Hepatic stellate cell (primary cell): ENCODE measurements at places on chromosomes 6 and 20.

GRCh38 chr20:39909447-39909846 lies 779.6 kb downstream of the MAFB start:
- DNase-seq, result no peak

GRCh38 chr6:12911427-12911826 lies 194.9 kb downstream of the PHACTR1 start:
- no peak for DNase-seq

DNA sequence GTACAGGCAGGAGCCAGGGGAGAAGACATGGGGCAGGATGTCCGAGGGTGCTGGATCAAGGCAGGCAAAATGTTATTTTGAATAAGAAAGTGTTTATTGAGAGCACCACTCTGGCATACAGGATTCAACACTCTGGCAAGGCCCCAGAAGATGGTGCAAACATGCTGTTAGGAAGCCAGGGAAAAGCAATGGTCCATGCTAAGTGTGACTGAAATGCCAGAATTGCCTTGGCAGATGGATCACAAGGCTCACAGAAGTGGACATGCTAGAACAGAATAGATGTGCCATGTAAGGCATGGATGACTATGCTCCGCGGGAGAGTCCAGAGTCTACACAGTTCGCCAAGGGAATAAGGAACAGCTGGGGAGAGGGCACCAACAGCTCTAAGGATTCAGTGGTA lies 54.6 kb downstream of the QRSL1 start:
- DNase-seq, result no peak

DNA sequence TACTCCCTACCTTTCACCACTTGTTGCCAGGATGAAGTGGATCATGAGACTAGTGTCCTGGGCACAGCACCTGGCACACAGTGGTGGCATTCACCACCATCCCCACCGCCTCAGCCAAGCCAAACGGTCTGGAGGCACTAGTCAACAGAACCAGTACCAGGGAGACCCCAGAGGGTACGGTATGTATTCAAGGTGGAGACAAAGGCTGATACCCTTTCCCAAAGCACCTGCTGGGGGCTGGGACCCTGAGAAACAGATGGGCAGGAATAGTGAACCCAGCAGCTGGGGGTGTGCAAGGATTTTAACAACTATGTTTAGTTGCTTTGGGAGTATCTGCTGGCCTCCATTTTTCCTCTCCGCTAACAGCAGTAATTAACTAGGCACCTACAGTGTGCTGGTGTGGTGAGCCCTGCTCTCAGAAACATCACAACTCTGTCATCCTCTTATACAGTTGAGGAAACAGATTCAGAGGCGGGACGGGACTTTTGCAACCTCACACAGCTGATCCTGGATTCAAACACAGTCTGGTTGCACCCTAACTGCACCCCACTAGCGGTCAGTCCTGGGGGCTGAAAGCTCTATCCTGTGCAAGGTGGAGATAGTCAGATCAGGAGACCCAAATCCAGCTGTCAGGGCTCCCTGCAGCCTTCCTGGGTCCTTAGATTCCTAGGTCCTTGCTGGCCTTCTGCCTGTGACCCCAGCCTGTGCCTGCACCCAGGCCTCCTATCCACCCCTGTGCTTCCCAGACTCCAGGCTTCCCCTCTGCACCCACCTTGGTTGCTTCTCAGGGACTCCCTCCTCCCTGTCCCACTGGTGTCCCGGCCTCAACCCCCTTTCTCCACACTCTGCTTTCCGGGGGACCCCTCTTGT lies 1.2 kb downstream of the SNTA1 start:
- DNase-seq, result no peak

DNA sequence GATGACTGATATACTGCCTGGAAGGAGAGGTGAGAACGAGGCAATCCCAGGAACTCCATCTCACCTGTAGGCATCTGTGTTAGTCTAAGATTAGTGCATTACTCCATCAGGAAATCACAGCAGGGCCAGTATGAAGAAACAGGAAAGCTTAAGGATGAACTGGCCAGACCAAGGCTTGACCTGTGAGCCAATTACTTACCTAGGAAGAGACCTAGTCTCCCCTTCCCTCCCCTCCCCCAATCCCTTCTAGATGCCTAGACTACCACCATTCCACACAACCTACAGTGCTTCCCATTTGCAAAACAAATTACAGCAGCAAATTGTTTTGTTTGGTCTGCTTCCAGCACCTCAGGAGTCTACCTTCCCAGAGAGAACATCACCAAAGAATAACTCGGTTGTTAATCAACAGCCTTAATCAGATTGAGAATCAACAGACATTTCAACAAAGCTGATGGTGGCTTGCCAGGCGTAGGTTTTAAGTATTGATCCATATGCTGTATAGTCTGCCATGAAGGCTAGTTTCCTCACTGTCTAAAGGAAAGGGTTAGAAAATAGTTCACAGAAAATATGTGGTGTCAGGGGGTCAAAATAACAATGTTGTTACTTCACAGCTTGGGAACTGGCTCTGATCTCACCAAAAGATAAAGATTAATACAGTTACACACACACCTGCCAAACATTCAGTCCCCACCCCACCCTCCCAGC lies 10.1 kb downstream of the PKHD1 start:
- DNase-seq, result no peak

DNA sequence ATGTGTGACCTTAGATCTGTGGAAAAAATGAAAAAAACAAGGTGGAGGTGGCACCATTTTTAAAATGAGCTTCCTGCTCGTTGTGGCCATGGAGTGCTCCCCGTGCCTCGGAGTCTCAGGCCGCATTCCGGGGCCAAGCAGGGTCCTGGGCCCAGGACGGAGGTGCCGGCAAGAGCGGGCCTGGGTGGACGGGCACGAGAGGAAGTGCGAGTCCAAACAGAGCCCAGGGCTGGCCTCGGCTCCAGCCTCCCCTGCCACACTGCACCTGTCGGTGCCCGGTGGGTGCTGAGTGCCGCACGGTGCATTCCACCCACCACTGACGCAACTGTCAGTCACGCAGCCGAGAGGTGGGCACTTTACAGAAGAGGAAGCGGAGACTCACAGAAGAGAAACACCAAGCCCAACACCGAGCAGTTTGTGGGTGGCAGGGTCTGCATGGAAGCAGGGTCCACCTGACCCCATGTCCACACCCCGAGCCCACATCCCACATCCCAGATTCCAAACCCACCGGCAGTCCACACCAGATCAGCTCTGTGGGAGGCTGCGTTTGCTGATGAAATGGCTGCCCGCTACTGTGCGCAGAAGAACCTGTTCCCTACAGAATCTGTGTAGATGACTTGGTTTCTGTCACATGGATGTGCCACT lies 97.7 kb downstream of the PSMB1 start:
- no peak for DNase-seq

DNA sequence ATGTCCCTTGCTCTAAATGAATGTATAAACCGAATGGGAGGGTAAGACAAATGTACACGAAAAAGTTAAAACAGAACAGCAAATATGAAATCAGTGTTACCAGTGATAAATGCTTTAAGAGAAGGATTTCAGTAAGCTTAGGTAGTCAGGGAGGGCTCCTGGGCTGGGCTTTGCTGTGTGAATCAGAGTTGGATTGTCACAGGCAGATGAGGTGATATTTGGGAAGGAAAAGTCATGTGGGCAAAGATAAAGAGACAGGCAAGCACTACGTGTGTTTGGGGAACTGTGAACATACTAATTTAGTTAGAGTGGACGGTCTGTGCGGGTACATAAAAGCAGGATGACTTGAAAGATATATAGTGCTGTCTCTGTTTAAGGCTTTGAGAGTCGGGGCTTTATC lies 114.8 kb downstream of the CRYBG1 start:
- DNase-seq, result no peak

- DNase-seq, result no peak
Observed at GRCh38 chr6:99501762-99502161, 13.5 kb downstream of the USP45 start.
